Fibroblast of skin of right biceps (primary cell): ENCODE measurements at places on chromosomes 11 and 22.
A peak's percentile ranks its signal among the peaks of the same experiment; 100 is the strongest.

DNA sequence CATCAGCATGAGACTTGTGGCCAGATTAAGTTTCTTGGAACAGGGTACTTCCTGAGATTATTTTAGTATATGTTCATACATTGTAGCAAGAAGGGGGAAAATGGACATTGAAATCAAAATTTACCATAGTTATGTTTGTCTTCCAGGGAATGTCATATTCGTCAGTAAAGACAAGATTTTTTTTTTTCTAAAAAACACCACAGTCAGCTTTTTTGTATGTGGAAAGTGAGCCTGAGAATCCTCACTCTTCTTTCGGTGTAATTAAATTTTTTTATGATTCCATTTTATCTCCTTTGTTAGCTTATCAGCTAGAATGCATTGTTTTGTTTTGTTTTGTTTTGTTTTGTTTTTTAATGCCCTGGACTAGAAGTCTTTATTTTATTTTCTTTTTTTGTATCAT is 31.5 kb upstream of the LIPT2 start:
- no peak for DNase-seq

DNA sequence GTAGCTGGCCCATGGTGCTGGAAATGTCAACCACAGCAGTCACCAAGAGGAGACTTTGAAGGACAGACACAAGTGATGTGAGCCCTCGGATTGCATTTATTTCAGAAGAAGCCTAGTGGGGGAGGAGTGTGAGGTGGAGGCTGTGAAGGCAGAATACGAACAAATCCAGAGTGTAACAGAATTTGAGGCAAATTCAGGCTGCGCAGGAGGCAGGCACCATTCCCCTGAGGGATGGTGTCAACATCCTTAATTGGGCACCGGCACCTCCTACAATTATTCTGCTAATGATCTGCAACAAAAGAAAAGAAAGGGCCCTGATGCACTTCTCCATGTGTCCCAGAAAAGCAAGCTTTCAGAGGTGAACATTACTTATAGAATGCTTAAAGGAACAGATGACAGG is 32.2 kb downstream of the CWC15 start:
- DNase-seq, result no peak

DNA sequence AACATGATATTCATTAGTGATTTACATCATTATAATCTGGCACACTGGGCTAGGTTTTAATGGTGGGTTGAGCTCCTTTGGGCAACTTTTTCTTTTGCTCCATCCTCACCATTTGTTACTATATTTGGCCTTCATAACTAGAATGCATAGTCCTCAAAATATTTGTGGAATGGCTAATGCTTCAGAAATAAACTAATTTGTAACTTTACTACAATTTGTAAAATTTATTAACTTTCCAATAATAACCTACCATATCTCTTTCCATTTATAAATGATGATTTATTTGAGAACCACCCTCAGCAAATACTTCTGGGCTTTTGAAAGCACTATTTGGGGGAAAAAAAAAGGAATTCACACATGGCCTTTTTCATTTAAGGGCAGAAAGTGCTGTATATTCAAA is 79.7 kb downstream of the LARGE2 start:
- DNase-seq, result peak; percentile 33

GRCh38 chr11:94868468-94868867 is 100.3 kb downstream of the AMOTL1 start:
- no peak for DNase-seq

DNA sequence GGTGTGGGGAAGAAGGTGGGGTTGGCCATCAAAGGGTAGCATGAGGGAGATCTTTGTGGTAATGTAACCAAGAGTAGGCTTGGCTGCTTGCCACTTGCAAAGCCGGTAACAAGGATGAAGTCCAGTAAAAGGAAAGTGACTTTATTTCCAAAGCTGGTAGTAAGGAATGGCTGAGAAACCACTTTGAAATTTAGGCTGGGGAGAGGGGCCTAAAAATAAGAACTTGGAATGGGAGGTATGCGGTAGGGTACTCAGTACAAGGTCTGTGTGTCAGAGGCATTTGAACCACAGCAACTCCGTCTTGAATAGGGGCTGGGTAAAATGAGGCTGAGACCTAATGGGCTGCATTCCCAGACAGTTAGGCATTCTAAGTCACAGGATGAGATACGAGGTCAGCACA is 216.0 kb upstream of the ISX start:
- DNase-seq, result peak; percentile 91

- peak; percentile 68 for DNase-seq
These were observed 14.8 kb upstream of the PRSS23 start for GRCh38 chr11:86785576-86785975.

GRCh38 chr11:120511116-120511819 is at the start of gene GRIK4:
GRIK4 (plus strand) TSS chr11:120511748; CDS start chr11:120660319, 148,571 bp downstream.
- DNase-seq, result peak; percentile 69

DNA sequence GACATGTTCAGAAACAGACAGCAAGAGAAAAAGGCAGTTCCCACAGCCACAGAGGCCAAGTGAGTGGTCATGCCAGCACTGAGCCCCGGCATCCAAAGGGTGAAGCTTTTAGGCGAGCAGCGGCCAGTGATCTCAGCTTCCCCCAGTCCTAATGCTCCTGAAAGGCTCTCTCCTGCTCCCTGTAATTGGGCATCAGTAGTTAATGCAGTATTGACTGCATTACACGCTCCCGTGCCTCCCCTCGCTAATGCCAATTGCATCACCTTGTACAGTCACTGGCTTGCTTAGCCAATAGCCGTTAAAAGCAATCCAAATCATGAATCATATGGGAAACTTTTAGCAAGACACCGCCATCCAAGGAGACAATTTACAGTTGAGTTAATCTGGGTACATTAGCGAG is 4.9 kb downstream of the LMO1 start:
- DNase-seq, result peak; percentile 61

- no peak for DNase-seq
These were observed 1528.5 kb downstream of the BRD1 start for GRCh38 chr22:48299124-48299523.

- DNase-seq, result no peak
These were observed 59.1 kb downstream of the BCR start for GRCh38 chr22:23239429-23239828.
